ENCODE measurements at places on chromosomes 6 and 20.

DNA sequence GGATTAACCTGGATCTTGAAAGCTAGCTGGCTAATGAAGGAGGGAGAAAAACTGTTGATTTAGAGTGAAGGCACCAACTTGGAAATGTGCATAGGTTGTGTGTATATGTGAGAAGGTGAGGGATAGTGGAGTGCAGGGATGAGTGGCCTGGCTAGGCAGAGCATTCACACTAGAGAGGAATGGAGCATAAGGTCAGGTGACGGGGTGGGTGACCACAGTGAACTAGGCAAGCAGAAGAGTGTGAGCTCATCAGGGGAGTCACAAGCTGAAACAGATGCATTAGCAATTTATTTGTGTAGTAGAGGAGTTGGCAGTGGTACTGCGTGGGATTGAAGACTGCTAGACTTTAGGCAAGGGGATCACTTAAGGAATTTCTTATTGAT lies 10.5 kb downstream of the ANKRD66 start:
- DNase-seq = no peak

DNA sequence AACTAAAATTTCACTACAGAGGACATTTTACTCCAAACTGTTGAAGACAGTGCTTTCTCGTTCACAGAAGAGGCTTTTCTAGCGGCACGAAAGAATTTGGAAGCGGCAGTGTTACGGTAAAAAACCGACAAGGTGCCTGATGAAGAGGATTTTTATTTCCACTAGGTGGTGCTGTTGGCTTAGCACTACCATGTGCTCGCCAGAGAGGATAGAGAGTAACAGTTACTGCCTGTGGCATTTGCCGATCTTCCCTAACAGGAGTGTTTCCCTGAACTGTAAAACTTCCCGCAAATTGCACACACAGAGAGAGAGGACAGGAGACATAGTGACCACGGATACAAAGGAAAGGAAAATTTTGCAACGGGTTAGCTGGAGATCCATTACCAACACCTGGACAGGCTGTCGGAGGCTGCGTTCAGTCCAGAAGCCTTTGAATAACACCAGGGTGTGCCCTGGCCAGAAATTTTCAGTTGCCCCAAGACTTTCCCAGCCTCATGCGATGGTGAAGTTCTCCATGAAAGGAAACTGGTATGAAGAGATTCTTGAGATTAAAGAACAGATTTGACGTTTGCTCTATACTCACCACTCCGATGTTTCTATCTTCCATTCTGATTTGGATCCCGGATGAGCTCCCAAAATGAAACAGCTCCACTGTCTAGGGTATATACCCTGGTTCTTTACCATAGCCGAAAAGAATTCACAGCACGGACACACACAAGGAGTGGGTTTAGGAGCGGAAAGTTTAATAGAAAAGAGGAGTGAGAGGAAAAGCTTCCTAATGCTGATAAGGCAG lies 48.1 kb downstream of the HLA-DPB1 start:
- peak; percentile 50 for DNase-seq

- DNase-seq = no peak
Observed at GRCh38 chr6:137651591-137652335, 157.6 kb upstream of the OLIG3 start.

DNA sequence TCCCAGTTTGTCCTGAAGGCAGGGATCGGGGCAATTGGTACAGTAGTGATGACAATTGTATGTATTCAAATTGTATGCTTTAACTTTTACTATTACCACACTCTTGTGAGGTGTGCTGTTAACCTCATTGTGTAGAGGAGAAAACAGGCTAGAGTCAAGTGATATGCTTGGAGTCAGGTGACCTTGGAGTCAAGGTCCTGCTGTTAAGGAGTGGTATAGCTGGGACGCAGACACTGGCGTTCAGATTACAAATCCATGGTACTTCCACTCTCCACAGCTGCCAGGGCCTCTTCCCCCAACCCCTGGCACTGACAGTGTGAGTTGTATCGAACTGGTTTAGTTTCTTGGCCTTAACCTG lies 10.5 kb downstream of the CNPY3 start:
- no peak for DNase-seq

GRCh38 chr6:280775-281468 lies 11.4 kb upstream of the DUSP22 start:
- no peak for DNase-seq

DNA sequence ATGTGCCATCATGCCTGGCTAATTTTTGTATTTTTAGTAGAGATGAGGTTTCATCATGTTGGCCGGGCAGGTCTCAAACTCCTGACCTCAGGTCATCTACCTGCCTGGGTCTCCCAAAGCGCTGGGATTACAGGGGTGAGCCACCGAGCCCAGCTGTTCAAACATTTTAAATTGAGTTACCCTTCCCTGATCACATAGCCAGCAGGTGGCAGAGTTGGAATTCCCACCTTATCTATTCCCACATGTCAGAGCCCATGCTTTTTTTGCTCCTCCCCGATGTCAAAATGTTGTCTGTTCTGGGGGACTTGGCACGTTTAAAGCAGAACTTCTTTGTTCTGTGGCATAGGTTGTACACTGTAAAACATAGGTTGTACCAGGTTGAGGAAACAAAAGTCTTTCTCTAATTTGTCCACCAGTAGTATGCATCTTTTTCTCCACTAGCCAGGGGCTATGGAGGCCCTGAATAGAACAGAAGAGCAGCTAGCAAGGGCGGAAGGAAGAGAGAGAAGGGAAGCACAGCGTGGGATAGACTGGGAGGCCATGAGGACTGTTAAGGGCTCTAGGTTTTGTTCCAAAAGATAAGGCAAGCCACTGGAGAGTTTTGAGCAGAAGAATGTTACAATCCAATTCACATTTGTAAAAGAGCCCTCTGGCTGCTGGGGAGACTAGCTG lies 7.3 kb upstream of the LBP start:
- DNase-seq = no peak
